Anterior cingulate cortex (tissue), 58 donors: ENCODE measurements at places on chromosomes 1 and 21.

- DNase-seq, result no peak
These were observed 2.6 kb downstream of the PRELP start for GRCh38 chr1:203478231-203478630.

GRCh38 chr1:201565024-201565730 is 26.2 kb downstream of the NAV1 start:
- peak; percentile 98 for DNase-seq

- DNase-seq, result no peak
These were observed 47.1 kb upstream of the COL6A2 start for GRCh38 chr21:46050668-46051378.

DNA sequence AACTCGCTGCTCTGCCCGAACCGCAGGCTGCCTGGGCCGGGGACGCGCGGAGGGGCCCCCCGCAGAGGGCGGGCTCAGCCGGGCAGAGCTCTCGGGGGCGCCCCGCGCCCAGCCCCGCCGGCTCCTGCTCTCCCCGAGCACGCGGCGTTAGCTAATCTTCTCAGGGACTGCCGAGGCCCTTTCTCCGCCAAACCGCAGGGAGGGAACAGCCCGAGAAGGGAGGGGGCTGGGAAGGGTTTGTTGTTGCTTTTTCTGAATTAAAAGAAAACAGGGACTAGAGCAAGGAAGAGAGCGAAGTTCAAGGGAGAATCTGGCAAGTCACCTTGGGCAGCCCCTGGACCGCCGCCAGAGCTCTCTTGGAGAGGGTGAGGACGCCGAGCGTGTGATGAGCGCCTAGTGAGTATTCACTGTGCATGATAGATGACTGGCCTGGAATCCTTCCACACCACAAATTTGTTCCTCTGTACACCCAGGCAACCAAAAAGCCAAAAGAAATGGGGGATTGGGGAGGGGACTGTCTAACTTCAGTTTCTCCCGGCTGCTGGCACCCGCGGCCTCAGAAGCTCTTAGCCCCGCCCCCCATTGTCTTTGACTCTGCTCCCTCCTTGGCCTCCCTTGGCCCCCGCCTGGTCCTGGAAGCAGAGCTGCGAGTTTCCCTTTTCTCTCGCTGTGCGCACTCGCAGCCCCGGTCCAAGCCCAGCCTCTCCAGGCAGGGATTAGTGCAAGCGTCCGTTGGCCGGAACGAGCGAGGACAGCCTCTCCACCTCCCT is 19.7 kb upstream of the LMX1A start:
- DNase-seq, result peak; percentile 52

GRCh38 chr1:44946725-44947062 is 39.7 kb downstream of the EIF2B3 start:
- DNase-seq, result no peak

GRCh38 chr1:160623227-160623633 is 23.6 kb downstream of the SLAMF1 start:
- no peak for DNase-seq

GRCh38 chr1:11478571-11479374 is at the start of gene DISP3:
TSS of gene DISP3 (plus strand) at chr1:11479155. CDS start at chr1:11500993, 21,838 bp downstream.
- peak; percentile 64 for DNase-seq

DNA sequence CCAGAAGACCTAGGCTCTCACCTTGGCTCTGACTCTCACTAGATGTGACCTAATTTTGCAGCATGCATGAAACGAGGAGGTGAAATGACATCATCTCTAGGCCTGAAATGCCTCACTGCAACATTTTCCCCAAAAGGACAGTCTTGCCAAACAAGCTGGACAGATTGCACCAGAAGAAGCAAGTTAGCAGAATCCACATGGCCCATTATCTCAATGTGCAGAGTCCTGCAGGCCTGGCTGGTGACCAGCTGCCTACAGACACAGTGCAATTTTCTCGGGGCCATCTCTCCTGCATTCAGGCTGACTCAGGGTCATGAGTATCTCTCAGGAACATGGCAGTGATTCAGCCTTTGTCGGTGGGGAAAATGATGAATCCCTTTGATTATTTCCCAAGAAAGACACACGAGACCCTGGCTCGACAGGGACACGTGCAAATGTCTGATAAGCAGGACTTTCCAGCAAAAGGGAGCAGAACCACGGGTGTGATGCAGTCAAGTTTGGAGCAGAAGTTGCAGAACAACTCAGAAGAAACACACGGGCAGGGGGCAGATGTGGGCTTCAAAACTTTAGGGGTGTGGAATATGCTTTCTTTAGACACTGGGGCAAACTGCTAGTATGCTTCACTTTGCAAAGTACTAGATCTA is 38.7 kb downstream of the TRIM67 start:
- DNase-seq, result no peak

GRCh38 chr1:67761730-67762129 is 71.5 kb downstream of the GNG12 start:
- DNase-seq, result no peak

DNA sequence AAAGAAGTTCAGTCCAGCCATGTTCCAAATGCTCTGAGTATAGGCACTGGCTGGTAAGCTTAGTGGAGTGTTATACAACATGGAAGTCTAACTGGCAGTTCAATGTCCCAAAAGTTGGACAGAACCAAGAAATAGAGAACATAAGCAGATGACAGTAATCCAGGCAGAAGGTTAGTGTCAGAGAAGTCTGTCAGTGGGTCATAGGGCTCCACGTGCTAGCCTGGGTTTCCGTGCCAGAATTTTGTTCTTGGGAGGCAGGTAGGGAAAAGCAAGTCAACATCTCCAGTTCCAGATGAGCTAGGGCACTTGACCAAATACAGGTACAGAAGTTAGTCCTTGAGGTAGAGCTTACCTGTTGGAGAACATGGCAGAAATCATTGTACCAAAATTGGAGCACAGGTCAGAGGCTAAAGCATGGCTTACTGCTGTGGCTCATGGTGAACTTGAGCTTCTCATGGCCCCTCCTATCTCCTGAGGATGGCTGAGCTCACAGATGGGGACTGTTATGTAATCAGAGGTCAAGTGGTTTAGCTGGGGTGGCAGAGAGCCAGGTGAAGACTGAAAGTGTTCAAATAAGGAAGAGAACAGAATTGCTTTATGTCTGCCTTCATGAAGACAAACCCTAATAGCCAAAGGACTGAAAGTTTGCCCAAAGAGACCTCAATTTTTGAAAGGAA is 170.8 kb downstream of the NFIA start:
- peak; percentile 38 for DNase-seq

DNA sequence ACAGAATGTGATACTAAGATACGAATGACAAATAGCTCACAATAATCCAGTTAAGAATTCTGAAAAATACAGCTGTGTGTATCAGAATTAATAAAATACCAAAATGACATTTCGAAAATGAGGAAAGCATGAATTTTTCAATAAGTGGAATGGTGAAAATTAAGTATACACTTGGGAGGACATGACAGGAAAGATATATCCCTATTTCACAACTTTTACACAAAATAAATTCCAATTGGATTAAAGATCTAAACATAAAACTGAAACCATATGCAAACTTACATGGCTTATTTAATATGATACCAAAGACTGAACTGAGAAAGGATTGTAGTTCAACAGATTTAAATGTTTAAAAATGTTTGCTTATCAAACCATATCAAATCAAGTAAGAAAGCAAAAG is 510.4 kb upstream of the ADAMTS5 start:
- DNase-seq, result no peak

- no peak for DNase-seq
These were observed 17.1 kb downstream of the ZBTB17 start for GRCh38 chr1:15958793-15959192.

- no peak for DNase-seq
These were observed 50.2 kb downstream of the SWT1 start for GRCh38 chr1:185207170-185207569.

- no peak for DNase-seq
These were observed 23.2 kb downstream of the MCOLN2 start for GRCh38 chr1:84973498-84974334.

GRCh38 chr1:161747801-161748200 is 1.8 kb upstream of the DUSP12 start:
- DNase-seq, result no peak

- DNase-seq, result no peak
These were observed 15.9 kb upstream of the SLC19A1 start for GRCh38 chr21:45558044-45558721.

- DNase-seq, result no peak
These were observed 62.2 kb downstream of the HSF2BP start for GRCh38 chr21:43597052-43597451.

DNA sequence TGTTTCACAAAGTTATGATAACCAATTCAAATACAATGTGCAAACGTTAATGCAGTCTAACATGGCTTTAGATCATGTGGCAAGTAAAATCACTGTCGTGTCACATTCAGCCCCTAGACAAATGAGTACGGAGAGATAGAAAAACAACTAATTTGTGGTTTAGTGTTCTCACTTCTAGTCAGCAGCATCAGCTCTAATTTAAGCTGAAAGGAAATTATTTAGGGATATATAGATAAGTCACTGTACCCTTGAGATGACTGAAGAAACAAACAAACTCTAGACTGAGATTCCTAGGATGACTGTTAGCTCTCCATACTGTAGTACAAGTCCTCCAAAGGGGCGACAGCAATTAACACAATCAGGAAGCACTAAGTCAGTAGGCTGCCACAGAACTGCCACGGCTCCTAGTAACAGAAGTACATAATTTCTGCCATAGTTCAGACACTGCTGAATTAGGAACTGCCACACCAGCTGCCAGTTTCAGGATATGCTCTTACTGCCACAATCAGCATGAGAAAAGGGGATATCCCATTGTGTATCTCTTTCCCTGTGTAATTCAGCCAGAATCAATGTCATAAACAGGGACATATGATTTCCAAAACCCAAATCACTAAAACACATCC is 150.4 kb upstream of the NEGR1 start:
- no peak for DNase-seq

DNA sequence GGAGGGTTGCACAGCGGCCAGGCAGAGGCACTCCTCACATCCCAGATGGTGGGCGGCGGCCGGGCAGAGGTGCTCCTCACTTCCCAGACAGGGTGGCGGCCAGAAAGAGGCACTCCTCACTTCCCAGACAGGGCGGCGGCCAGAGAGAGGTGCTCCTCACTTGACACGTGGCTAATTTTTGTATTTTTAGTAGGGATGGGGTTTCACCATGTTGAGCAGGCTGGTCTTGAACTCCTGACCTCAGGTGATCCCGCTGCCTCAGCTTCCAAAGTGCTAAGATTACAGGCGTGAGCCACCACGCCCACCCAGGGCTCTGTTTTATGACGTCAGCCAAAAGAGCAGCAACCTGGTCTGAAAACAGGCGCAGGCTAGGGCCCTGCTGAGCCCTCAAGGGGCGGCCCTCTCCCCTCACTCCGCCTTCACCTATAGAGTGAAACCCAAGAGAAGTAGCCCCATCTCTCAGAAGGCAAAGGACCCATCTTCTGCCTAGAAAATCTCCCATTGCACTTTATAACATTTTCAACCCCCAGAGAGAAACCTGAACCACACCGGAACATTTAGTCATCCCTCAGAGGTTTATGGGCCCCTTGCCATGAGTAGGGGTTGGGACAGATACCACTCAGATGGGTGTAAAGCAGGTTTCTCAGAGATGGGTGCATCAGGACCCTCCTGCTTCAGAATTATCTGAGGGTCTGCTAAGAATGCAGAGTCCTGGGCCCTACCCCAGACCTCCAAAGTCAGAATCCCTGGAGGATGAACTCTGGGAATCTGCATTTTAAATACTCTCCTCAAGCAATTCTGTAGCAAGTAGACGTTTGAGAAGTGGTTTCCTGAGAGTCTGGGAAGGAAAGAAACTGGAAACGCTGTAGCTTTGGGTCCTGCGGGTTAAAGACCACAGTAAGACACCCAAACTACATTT is 40.8 kb downstream of the CDK18 start:
- DNase-seq, result no peak

- DNase-seq, result no peak
These were observed 1483.5 kb downstream of the MRPL39 start for GRCh38 chr21:24123785-24124184.

GRCh38 chr1:219125342-219125741 is 48.3 kb upstream of the LYPLAL1 start:
- no peak for DNase-seq

DNA sequence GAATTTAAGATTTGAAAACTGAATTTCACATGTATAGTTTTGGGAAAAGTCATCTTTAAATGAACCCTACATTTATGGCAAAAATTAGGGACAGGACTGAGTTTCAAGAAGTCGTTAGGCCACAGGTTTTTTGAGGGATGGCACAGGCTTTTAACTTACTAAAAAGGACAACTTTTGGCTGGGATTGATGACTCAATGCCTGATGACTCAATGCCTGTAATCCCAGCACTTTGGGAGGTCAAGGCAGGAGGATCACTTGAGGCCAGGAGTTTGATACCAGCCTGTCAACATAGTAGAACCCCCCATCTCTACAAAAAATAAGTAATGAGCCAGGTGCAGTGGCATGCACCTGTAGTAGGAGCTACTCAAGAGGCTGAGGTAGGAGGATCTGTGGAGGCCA is 15.9 kb downstream of the UCK2 start:
- no peak for DNase-seq

DNA sequence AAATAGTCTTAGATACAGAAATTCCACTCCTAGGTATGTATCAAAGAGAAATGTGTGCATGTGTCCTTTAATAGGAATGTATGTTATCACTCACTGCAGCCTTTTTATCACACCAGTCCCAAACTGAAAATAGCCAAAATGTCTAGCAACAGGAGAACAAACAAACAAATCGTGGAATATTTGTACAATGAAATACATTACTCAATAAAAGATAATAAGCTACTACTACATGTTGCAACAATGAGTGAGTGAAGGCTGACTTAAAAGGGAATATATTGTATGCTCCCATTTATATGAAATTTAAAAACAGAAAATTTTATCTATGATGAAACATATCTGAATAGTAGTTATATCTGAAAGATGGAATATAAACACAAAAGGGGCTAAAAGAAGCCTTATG is 212.1 kb upstream of the PLD5 start:
- DNase-seq, result no peak

DNA sequence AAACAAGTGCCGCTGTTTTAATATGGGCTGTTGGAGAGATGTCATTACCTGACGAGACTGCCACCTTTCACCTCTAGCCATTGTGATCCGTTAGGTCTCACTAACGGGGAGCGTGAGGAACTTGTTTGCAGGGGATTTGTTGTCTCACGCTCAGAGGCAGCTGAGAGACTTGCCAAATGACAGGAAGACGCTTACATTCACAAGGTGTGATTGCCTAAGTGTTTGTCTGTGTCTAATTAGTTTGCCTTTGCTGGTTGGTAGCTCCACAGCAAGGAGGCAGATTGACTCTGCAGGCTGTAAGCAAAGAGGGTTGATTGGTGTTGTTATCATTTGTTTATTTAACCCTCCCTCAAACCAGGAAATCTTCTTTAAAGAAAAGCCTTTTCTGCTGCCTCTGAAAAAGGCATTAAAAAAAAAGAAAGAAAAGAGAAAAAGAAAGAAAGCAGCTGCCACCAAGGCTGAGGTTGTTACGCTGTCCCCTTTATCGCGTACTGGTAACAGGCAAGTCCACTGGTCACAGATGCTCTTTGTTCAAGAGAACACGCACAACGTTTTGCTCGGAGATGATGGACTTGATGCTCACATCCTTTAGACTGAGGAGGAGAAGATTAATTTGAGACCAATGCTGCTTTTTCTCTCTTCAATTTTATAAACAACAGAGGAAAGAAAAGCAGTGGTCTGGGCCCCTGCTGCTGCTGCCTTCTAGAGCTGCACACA is 203.9 kb downstream of the ZNF326 start:
- no peak for DNase-seq

GRCh38 chr1:116997066-116997465 is 4.5 kb upstream of the CD101 start:
- no peak for DNase-seq

GRCh38 chr21:45387506-45387905 is 17.5 kb upstream of the COL18A1 start:
- no peak for DNase-seq
